ENCODE measurements at places on chromosomes 12 and 14. TPM values are rescaled to one million over a fixed set of nuclear protein-coding genes. Genes with fewer than 3 reads are reported as not detected.

Gene CPNE6
- total RNA-seq: not detected

Gene SMIM41
- 0.39 TPM for total RNA-seq

Gene MAP3K12
- total RNA-seq: 13.4 TPM

Gene SMARCC2
- total RNA-seq: 43.6 TPM

Gene OTUB2
- 1.2 TPM for total RNA-seq

Gene CELA1
- not detected for total RNA-seq

Gene FAM161B
- total RNA-seq: 6.3 TPM

Gene GSG1
- total RNA-seq: 0.76 TPM

Gene GPR65
- not detected for total RNA-seq

Gene DLK1
- total RNA-seq: not detected

Gene GNB3
- 0.65 TPM for total RNA-seq

Gene CIT
- 13.7 TPM for total RNA-seq

Gene AKAP3
- total RNA-seq: 6.3 TPM

Gene CD69
- total RNA-seq: 0.22 TPM

Data from placental epithelial cell (primary cell).